Activated CD8-positive, alpha-beta T cell treated with anti-CD3 and anti-CD28 coated beads, Interleukin-2, amount 10 ng/mL, durations not matched to agents 7 days and 5 days (primary cell): ENCODE measurements at places on chromosomes 7 and 10. TPM values are rescaled to one million over a fixed set of nuclear protein-coding genes. Genes with fewer than 3 reads are reported as not detected.

CYP2C18 gene
- not detected for total RNA-seq

DNA sequence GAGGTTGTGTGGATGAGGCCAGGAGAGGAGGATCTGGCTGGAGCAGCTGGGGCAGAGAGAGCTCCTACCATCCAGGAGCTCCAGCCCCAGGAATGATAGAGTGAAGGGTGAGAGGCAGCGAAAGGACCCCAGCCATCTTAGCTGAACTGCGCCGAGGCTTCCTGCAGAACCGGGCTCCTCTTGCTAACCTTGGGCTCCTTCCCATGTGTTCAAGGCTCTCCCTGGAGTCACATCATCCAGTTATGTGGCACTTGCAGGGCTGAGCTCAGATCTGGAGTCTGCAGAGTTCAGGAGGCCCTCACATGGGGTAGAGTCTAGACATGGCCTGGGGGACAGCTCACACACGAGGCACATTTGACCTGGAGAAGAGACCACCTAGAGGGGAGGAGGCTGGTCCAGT, 225.0 kb upstream of the ZNF32 start:
- peaks cover 12% of the 10 kb centered on the region for H3K4me1 ChIP-seq
- no peak for DNase-seq
- H3K4me3 ChIP-seq = no peak overlapping the region
- H3K36me3 ChIP-seq = no peaks in the 10 kb centered on the region
- no peak overlapping the region for H3K27ac ChIP-seq

SFTPA1 gene
- total RNA-seq = not detected

- peaks cover 9% of the 10 kb centered on the region for H3K4me1 ChIP-seq
- no peak overlapping the region for H3K4me3 ChIP-seq
- no peak overlapping the region for H3K27ac ChIP-seq
- H3K27me3 ChIP-seq = no peaks in the 10 kb centered on the region
- DNase-seq = no peak
These were observed 10.9 kb upstream of the IKZF1 start for GRCh38 chr7:50293509-50294179.

- H3K27ac ChIP-seq = no peak overlapping the region
- H3K4me1 ChIP-seq = no peaks in the 10 kb centered on the region
- peak; percentile 52 for DNase-seq
- H3K36me3 ChIP-seq = no peaks in the 10 kb centered on the region
These were observed 604.9 kb downstream of the LRMDA start for GRCh38 chr10:76036111-76036940.

SEMA3D gene
- not detected for total RNA-seq

RAB19 gene
- total RNA-seq = 7.3 TPM
